ENCODE measurements at places on chromosomes 2 and 18.
A peak's percentile ranks its signal among the peaks of the same experiment; 100 is the strongest.

DNA sequence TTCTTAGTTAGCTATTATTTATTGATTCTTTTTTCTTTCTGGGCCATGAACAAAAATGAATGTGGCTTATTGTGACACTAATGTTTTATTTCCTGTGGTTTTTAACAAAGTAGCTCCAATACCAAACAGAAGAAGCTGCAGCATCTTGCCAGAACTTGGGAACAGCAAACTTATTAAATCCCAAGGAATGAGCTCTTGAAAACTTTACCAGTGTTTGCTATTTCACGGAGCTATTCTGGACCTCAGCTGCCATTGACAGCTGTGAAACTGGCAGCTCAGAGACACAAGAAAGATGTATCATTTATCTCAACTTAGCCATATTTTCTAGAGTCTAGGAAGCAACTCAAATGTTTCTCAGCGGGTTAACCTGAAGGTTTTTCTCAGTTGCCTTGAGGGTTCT lies 91.0 kb upstream of the NEUROD1 start:
- DNase-seq: no peak

DNA sequence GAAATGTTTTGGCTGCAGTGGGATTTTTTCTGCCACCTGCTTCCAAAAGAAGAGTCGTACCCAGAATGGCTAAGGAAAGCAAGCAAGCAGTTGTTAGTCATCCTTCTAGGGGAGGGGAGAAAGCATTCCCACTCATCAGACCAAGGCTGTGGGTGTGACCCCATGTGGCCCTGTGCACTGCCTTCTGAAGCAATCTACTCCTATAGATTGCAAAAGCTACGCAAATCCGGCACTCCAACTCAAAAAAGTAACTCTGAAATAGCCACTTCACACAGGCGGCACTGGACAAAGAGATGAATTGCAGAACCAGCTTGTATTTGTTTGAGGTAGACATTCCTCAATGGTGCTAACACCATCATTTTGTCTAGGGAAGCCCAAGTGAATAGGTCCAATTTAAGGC lies 44.3 kb downstream of the ST3GAL5 start:
- DNase-seq: no peak

DNA sequence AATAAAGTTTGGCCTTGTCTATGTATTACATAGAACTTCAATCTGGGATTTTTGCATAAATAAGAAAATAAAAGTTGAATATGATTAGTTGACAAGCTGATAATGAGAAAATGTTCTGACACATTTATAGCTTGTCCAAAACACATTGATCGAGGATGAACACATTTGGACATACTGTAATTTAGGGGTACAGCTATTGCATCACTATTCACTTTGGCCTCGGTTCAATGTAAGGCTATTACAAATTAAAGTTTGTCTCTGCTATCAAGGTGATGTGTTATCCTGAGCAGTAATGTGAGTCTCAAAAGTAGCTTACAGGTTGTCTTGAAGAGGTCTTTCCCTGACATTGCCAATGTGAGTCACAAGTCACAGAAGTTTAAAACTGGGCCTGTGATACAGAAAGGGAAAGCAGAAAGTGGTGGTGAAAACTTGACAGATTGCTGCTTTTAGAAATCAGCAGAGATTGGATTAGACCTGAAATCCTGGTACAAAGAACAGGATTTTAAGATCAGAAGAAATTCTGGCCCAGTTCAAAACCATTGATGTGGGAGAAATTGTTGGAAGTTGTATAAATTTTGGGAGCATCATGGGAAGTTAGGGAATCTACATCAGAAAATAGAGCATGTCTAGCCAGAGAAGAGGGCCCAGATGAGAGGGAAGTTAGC lies 674.1 kb downstream of the NYAP2 start:
- DNase-seq: no peak

- DNase-seq: no peak
Measured at GRCh38 chr2:46679761-46680160, 200.4 kb downstream of the TMEM247 start.

DNA sequence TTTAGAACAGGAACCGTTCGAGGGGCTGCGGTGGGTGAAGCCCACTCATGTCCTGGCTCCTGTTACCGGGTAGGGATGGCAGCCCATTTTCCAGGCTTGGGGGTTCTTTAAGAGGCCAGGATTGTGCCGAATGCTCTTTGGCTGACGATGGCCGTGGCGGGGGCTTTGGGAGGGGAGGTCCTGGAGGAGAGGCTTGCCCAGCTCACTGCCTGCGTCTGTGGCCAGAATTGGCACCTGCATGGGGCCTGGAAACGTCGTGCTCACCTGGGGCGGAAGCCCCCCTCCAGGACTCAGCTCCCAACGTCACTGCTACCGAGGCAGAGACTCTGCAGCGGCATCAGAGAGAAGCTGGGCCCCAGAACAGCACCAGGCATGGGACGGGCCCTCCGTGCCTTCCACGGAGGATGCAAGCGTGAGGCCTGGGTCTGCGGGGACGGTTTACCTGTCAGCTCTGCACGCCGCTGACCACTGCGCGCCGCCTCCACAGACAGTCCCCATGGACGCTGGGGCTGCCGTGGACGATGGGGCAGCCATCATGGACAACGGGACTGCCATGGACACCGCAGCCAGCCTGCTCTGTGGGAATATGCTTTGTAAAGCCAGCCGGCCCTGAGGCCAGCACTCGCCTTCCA lies 82.9 kb downstream of the NFATC1 start:
- no peak for DNase-seq

DNA sequence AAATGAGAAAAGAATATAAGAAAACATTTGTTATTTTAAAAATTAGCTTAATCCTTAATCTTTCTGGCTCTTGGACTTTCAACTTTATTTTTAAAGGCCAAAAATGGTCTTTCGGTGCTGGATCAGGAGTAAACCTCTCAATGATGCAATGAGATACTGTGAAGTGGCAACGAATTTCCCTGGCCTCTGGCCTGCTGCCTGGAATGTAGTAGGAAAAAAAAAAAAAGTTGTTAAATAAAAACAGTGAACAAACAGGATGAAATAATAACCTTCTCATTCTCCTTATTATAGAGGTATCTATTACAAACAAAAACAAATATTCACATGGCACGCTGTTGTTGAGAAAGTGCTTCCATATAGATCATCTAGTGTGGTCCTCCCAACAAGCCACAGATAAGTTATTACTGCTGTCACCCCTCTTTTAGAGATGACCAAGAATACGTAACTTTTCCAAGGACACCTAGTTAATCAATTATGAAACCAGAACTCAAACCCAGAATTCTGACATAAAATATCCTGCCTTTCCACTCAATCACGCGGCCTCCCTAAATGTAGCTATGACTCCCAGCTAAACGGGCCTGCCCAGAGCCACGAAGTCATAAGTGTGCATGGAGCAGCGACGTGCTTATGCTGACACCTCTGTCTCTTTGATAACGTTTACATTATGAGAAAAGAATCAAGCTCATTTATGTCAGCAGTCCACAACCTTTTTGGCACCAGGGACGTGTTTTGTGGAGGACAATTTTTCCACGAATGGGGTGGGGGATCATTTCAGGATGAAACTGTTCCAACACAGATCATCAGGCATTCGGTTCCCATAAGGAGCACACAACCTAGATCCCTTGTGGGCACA lies 170.9 kb downstream of the BCL2 start:
- DNase-seq: no peak

DNA sequence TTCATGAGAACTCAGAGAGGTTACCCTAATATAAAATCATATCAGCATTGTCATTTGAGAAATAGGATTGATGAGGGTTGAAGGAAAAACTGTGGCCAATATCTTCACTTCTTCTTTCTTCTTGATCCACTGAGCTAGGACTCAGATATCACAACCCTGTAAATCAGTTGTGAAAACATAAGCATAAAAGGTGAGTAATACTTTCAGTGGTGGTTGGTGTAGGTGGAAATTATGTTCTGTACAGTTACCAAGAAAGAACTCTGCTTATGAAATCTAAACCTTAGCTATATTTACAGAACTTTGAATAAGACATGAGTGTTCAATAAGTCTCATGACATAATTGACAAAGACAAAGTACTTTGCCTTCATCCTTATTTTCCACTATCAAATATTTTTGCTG lies 56.3 kb downstream of the PAX3 start:
- DNase-seq: no peak

GRCh38 chr18:2441544-2441943 lies 129.8 kb downstream of the METTL4 start:
- no peak for DNase-seq

- DNase-seq: no peak
Measured at GRCh38 chr2:14628901-14629300, 3.6 kb upstream of the LRATD1 start.

DNA sequence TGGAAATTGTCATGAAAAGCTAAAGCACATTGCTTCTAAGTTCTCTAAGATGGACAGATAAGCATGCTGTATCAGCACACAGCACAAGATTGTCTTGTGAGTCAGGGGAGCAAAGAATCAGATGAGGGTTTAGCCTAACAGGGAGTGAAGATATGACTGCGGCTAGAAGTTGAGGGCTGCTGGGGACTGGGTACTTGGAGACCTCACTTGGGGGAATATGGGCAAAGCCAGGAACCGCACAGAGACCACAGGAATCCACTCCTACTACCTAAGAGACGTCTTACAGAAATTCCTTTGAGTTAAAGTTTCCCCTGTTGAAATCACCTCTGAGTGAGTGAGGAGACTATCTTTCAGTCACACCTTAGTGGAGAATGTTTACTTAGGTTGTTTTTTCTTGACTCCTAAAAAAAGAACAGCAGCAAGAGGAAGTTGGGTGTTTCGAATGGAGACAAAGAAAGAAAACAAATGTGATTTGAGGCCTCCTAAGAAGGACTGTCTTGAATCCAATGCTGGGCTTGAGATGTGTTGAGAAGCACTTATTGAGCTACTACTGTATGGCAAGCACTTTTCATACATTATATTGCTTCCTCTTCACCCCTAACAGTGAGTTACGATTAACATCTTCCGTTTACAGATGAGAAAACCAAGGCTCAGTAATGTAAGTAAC lies 100.7 kb downstream of the ANKRD44 start:
- DNase-seq: peak; percentile 47
